ENCODE measurements at places on chromosomes 13 and 19.
A peak's percentile ranks its signal among the peaks of the same experiment; 100 is the strongest.

GRCh38 chr13:24503379-24503696 lies 9.2 kb downstream of the PARP4 start:
- DNase-seq: no peak

DNA sequence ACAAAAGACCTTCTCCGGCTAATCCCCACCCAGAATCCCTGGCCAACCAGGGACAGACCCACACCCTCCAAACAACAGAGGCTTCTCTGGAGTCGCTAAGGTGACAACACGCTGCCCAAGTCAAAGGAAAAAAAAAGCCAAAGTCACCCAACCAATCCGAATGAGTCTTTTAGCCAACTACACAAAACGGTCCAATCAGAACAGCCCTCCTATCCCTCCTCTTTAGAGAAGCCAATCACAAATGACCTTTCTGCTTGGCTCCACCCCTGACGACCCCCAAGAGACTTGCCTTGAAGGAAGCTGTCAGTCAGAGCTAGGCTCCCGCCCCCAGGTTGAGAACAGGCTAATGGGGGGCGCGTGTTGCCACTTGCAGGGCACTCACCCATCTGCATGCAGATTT lies 6.6 kb upstream of the FBXW9 start:
- no peak for DNase-seq

DNA sequence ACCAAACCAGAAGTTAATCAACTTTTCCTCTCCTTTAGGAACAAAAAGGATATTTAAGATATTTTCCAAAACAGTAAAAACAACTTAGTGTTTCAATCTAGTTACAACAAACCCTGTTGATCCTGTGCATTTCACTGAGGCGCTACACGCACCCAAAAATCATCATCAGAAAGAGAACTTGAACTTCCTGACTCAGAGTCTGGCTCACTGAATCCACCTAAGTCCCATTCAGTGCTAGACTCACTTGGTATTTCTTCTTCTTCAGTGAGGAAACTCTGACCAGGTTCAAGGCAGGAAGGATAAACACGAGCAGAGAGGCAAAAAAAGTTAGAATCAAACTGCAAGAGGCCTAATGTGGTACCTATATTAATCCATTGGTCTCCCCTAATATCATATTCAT lies 2.2 kb downstream of the KBTBD6 start:
- no peak for DNase-seq

DNA sequence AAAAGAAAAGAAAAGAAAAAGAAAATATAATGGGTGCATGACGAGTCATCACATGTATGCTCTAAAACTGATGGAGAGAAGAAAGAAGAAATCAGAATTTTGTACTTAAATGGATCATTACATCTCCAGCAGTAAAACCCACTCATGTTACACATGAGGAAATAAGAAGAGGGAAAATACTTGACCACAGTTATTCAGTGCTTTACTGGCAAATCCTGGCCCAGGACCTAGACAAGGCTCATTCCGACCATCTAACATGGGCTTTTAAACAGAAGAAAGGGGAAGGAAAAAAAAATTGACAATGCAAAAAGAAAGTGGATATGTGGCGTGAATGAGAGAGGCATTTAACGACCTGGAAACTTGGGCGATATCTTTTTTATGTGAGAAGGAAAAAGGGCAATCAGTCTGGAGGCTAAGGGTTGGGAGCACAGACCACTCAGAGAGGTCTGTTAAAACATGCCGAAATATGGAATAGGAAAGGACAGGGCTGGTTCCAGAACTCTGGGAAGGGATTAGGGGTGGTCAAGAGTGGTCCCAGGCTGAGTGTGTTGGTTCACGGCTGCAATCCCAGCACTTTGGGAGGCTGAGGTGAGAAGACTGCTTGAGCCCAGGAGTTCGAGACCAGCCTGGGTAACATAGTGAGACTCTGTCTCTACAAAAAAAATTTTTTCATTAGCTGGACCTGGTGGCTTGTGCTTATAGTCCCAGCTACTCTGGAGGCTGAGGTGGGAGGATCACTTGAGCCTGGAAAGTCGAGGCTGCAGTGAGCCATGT lies 1.6 kb downstream of the SIGLECL1 start:
- no peak for DNase-seq

GRCh38 chr13:98143157-98143553 lies 261 bp downstream of the FARP1 start:
- peak; percentile 56 for DNase-seq

GRCh38 chr13:97332742-97333141 lies 101.2 kb upstream of the RAP2A start:
- no peak for DNase-seq

GRCh38 chr19:5891938-5892771 lies 11.4 kb downstream of the NDUFA11 start:
- no peak for DNase-seq

DNA sequence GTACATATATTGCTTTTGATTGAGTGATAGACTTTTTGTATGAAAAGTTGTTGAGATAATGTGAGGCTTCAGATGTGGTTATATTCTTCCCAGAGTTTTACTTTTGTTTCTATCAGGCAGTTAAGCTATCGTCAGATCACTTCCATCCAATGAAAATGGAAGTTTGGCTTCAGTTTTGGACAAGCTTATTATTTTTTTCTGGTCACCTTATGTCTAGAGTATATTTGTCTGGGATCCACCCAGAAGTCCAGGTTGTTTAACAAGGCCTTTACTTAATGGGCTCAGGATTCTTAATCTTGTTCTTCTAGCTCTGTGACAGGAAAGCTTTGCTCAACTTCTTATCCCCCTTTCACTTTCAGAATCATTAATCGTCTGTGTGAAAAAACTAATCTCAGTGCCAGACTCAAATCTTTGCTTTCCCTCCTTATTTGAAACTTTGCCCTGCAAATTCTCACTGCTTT lies 150.9 kb downstream of the PDS5B start:
- DNase-seq: no peak

DNA sequence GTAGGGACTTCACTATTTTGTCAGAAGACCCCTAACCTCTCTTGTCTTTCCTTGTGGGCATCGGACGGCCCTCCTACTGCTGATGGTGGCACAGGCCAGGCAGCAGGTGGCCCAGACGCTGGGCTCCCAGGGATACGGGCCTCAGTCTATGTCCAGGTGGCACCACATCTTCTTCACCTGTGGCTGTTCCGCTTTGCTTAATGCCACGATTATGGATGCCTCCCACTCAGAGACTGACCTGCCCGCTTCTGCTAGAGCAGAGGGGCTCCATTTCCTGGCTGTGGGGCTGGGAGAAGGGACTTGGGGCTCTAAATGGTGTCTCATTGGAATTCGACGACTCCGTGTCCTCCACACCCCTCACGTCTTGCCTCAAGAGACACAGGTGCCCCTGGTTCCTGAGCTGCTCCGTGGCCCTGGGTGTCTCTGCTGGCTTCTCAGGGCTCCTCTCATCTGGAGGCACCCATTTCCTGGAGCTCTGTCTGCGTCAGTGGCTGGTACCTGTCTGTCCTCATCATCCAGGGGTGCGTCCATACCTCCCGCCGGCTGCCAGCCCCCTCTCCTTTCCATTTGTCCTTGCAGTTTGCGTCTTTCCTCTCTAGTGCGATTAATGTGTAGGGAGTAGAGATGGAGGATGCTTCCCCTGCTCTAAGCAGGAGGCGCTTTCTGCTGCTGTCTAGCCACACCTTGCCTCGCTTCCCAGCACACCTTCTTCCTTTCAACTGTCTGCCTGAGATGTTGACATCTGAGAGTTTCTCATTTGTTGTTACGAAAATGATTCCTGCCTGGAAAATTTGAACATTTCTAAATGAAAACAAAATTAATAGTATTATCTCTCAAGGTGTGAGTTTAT lies 63.4 kb downstream of the TEX29 start:
- no peak for DNase-seq

GRCh38 chr13:43473437-43473836 lies 313.3 kb downstream of the ENOX1 start:
- no peak for DNase-seq

GRCh38 chr13:79593121-79593520 lies 112.2 kb downstream of the NDFIP2 start:
- no peak for DNase-seq

- no peak for DNase-seq
Measured at GRCh38 chr13:26497968-26498511, 59.4 kb upstream of the WASF3 start.

- no peak for DNase-seq
Measured at GRCh38 chr19:2720777-2721569, at the start of gene DIRAS1. TSS of gene DIRAS1 (minus strand) at chr19:2721372. CDS start at chr19:2717806, 3,566 bp downstream.

DNA sequence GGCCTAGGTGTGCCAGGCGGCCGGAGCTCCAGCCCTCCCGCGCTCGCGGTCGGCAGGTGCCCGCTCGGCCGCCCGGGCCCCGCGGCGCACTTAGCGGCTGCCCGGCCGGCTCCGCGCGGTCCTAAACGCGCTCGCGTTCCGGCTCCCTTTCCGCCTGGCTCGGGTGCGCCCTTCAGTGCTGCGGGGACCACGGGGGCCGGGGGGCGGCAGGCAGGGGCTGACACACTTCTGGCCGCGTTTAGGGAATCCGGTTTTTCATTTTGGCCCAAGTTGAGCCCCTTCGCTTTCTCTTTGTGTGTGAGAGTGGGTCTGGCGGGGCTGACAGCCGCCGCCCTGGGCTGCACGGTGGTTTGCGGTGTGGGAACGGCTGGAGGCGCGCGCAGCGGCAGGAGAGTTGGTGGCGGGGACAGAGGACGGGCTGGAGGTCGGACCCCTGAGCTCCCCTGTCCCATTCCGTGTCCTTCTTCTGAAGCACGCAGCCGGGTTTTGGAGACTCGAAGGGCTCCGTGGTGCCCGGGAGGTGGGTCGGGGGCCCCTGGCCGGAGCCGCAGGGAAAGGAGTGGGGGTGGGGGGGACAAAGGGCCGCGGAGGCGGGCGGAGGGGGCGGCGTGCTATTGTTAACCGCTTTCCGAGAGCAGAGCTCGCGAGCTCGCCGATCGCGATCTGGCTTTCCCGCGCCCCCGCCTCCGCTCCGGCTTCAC lies 3.1 kb downstream of the FGF9 start:
- no peak for DNase-seq

DNA sequence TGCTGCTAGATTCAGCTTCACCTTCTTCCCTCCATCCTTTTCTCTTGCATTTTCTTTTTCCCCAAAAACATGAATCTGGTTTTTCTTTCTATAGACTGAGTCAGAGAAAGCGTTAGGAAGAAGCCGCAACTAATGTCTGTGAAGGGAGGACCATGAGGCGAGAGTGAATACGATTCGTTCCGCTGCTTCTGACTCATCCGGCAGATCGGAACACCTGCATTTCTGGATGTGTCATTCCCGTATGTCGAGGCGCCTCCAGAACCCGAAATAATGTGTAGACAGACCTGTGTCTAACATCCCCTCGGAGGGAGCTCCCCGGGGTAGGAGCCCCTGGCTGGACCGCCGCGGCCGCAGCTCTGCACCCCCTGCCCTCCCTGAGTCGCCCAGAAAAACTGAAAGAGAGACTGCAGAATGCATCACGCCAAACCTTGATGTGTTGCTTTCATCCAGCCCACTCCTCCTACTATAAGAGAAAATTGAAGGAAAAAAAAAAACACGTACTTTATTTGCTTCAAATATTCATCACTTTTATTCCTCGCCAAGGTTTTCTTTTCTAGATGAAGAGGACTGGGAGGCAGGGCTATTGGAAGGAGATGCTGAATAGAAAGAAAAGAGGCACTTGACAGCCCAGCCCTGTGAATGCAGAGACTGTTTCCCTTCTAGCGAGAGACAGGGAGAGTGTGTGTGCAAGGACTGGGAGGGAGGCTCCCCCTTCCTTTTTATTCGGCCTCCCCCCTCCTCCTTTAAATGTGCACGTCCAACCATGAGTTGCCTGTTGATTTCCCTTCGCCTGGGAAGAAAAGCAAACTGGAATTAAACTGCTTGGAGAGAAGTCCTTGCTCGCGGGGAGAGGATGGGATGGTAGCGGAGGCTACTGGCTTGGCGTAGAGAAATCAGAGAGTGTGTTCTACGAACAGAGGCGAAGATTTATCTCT lies 616 bp upstream of the PCDH17 start:
- DNase-seq: peak; percentile 51

- no peak for DNase-seq
Measured at GRCh38 chr19:38693380-38694223, 46.2 kb downstream of the ACTN4 start.

DNA sequence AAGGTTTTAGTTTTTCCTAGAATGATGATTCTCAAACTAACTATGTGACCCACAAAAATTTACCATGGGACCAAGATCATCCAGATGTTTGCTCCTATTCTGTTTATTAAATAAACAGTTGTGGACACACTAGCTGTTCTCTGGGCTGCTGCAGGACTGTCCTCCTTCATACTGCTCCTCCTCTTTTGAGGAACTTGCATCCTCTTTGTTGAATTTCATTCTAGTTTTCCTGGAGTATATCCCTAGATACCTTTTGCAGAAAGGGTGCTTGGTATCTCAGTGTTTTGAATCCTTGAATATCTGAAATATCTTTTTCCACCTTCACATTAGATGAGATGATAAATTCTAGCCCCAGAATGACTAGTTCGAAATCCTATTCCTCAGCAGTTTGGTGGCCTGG lies 24.1 kb downstream of the VASP start:
- no peak for DNase-seq

- no peak for DNase-seq
Measured at GRCh38 chr13:111399776-111400538, 79.5 kb downstream of the TEX29 start.

DNA sequence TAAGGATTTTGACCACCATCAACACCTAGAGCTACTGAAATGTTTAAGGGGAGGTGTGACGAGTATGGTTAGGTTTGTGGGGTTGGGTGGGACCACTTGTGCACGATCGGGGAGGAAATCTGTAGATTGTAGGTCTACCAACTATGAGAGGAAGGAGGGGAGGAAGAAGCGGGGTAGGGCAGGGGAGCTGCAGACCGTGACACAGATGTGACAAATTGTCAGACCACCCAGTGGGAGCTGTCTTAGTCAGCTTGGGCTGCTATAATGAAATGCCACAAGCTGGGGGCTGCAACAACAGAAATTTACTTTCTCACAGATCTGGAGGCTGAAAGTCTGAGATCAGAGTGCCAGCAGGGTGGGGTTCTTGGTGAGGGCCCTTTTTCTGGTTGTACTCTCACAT lies 62.2 kb upstream of the ARGLU1 start:
- DNase-seq: no peak

- DNase-seq: no peak
Measured at GRCh38 chr13:38494445-38494844, 144.8 kb downstream of the UFM1 start.

- no peak for DNase-seq
Measured at GRCh38 chr13:39110518-39111097, 72.4 kb downstream of the NHLRC3 start.

GRCh38 chr13:81493144-81493543 lies 1152.2 kb upstream of the SPRY2 start:
- no peak for DNase-seq

- DNase-seq: no peak
Measured at GRCh38 chr13:40155201-40155600, 499.7 kb downstream of the COG6 start.

All from substantia nigra (tissue), 51 donors.